Activated CD4-positive, alpha-beta T cell treated with anti-CD3 and anti-CD28 coated beads for 36 hours (primary cell): ENCODE measurements at places on chromosomes 12 and 14. TPM values are rescaled to one million over a fixed set of nuclear protein-coding genes. Genes with fewer than 3 reads are reported as not detected.

TDRD9 gene
- total RNA-seq: 0.42 TPM

FITM1 gene
- total RNA-seq: 0.53 TPM

DACT1 gene
- 8.9 TPM for total RNA-seq

TAS2R19 gene
- 1.6 TPM for total RNA-seq

MANSC4 gene
- total RNA-seq: not detected

TAS2R20 gene
- 1.2 TPM for total RNA-seq

CLEC1A gene
- total RNA-seq: not detected

PLXNC1 gene
- total RNA-seq: 5.3 TPM

CNTN1 gene
- total RNA-seq: not detected

PPP1R1A gene
- total RNA-seq: not detected
